ENCODE measurements at places on chromosomes 2 and 18.

DNA sequence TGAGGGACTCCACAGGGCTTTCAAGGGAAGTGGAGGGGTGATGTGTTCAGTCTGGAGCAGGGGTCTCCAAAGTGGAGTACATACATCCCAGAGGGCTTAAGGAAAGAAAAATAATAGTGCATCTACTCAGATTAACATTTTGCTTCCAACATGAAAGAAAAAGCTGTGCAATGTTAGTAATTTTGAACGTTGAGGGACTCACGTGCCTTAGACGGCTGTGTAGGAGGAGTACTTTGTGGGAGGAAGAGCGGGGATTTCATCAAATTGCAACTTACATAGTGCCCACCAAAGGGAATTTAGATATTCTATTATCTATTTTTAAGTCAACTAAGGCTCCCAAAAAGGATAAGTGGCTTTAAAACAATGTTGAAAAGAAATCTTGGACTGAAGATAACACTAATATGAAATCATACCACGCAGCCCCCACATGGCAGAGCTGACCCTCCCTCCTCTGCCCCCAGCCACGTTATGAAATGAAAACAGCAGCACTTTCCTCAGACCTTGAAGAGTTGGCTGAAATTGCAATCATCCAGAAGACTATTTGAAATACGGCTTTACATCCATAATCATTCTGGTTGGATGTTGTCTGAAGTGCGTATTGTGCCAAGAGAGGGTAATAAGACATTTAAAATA is 42.9 kb downstream of the MEX3C start:
- DNase-seq = no peak

DNA sequence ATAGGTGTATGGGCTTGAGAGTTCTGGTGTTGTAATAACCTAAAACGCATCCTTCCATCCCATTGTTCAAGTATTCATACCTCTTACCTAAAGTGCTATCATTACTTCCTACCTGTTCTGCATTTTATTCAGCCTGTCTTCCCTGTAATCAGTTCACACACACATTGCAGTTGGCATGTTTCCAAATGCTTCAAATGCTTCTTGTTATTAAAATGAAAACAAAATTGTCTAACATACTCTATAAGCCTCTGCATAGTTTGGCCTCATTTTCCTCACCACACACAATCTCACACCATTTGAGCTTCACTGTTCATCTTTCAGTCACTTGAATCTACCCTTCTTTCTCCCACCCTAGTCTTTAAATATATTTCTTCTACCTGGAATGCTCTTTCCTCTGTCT is 1178.2 kb upstream of the NRXN1 start:
- DNase-seq = no peak

DNA sequence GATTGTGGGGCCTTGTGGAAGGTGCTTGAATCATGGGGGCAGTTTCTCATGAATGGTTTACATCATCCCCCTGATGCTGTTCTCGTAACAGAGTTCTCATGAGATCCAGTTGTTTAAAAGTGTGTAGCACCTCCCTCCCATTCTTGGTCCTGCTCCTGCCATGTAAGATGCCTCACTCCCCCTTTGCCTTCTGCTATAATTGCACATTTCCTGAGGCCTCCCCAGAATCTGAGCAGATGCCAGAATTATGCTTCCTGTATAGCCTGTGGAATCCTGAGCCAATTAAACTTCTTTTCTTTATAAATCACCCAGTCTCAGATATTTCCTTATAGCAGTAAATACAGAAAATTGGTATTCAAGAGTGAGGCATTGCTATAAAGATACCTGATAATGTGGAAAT is 15.6 kb upstream of the WDR75 start:
- no peak for DNase-seq

DNA sequence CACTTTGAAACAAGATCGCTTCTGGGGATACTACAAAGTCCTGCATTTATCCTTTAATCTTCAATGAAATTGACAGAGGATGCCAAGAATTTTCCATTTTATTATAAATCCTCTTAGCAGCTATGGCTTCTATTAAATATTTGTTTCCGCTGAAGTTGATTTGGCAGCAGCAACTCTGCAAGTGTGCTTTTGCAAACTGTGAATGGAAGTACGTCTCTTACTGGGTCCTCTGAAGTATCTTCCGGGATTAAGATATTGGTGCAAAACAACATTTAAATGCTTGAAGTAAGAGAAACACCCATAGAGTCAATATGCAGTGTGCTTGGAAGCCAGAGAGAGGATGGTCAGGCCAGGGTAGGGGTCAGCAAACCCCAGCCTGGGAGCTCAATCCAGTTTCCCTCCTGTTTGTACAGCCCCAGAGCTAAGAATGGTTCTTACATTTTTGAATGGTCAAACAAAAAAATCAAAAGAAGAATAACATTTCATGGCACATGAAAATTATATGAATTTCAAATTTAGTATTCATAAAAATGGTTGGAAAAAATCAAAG is 13.6 kb downstream of the CCDC68 start:
- no peak for DNase-seq

DNA sequence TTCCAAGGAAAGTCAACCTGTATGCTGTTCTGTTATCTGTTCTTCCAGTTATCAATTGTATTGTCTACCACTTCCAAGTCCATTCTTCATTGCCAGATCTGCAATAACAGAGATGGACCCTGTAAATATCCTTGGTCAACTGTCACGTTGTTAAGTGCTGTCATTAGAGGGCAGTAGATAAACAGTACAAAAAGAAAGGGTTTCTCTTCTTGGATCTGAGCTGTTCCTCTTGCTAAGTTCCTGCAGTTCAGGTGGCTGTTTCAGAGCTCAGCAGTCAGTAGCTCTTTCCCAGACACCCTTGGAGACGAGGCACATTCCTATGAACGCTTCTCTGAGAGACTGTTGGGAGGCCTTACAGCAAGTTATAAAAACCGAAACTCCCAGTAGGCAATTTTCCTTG is 957.1 kb upstream of the CHAC2 start:
- no peak for DNase-seq

GRCh38 chr18:69617888-69618287 is 217.2 kb downstream of the DOK6 start:
- DNase-seq = no peak

DNA sequence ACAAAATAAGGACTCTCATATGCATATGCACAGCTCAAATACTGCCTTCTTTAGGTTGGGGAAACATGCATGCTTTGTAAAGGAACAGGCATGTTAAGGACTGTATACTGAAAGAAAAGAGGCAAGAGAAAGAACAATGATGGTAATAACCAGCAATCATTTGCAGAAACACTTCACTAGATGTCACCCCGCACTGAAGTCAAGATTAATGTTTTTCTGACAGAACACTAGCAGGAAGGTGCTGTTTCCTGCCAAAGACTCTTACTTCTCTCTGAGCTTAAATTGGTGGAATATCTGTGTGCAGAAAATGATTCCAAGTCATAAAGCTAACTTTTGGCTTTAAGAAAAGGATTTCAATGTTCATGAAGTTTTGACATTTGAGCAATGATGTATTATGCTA is 19.3 kb upstream of the CSRNP3 start:
- no peak for DNase-seq

DNA sequence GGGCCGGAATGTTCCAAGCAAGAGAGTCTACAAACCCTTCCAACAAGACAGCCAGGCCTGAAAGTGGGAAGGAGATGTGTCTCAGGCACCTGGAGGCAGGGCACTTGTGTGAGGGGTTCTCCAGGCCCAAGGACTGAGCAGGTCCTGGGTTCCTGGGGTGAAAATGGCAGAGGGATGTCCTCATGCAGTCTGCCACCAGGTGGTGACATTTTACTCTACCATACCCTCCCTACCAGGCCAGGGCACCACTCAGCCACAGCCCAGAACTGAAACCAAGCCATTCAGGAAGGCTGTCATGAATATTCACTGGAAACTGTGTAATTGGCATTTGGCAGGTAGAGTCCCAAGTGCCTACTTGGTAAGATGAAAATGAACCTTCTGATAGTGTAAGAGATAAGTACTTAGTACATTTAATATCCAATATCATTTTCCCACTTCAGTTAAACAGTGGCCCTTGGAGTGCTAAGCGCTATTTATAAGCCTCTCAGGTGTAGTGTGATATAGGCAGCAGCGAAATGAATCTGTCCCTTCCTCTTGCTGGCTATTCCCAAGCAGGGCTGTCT is 185.1 kb downstream of the MYO5B start:
- no peak for DNase-seq

DNA sequence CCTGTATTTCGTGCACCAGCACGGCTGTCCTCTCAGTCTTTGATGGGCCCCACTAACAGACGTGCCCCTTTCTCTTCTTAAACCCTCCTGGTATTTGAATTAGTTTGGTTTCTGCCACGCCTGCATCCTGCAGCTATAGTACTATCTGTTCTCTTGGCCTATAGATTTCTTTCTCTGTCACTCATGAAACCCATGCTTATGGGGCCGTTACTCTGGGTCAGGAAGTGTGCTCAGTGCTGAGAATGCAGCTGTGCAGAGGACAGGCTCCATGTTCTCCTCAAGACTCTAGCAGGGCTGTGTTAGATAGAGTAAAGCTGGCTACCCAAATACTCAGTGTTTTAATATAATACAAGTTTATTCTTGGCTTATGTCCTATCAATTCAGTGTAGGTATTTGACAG is 180.0 kb downstream of the INSIG2 start:
- DNase-seq = no peak

GRCh38 chr2:16130906-16131400 is 190.6 kb downstream of the MYCN start:
- DNase-seq = no peak

GRCh38 chr2:864501-865106 is 86.0 kb upstream of the SNTG2 start:
- DNase-seq = no peak

GRCh38 chr2:186060744-186061440 is 322.3 kb downstream of the FSIP2 start:
- no peak for DNase-seq

DNA sequence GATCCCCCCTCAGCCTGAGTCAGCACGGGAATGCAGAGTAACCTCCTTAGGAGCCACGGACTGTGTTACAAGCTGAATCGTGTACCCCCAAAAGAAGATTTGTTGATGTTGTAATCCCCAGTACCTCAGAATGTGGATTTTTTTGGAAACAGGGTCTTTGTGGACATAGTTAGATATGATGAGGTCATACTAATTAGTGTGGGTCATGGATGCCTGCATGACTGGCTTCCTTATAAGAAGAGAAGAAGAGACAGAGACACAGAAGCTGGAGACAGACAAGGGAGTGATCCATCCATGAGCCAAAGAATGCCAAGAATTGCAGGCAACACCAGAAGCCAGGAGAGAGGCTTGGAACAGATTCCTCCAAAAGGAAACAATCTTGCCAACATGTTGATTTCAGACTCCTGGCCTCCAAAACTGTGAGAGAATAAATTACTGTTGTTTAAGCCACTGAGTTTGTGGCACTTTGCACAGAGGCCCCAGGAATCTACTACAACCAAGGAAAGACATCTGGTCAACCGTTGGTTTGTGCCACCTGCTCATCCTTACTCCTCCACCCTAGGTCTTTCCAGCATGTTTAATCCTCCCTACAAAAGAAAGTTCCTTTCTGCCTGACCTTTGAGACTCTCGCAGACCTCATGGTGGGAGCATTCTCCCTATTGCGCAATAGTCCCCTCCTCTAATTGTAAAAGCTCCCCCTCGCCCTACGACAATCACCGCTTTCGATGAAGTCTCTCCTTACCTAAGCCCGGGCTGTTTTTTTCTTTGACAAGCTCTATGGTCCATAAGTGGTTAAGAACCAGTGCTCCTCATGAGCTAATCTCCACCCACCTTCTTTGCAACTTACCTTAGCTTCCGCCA is 91.6 kb downstream of the DNER start:
- DNase-seq = no peak

DNA sequence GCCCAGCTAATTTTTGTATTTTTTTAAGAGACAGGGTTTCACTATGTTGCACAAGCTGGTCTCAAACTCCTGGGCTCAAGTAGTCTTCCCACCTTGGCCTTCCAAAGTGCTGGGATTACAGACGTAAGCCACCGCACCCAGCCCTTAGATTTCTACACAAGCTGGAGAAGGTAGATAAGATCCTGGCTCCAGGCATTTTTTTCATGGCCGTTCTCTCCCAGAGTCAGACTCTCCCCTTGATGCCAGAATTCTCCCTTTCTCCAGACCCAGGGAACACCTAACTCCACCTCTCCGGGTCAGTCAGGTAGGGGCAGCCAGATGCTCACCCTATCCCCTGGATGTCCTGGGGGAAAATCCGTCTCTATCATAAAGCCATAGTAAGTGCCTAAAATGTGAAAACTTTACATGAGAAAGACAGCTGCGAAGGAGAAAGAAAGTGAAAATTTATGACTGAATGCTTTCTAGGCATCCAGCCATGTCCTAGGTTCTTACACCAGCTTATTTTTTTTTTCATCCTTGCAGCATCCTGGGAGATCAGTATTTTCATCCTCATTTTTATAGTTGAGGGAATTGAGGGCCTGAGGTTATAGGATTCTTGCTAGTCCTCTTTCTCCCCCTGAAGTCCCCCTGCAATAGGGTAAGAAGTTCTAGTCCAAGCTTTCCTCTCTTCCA is 16.3 kb downstream of the SIX3 start:
- DNase-seq = no peak

GRCh38 chr2:150570712-150571111 is 83.2 kb upstream of the RND3 start:
- no peak for DNase-seq

GRCh38 chr18:22214731-22215528 is 45.5 kb downstream of the GATA6 start:
- DNase-seq = no peak

DNA sequence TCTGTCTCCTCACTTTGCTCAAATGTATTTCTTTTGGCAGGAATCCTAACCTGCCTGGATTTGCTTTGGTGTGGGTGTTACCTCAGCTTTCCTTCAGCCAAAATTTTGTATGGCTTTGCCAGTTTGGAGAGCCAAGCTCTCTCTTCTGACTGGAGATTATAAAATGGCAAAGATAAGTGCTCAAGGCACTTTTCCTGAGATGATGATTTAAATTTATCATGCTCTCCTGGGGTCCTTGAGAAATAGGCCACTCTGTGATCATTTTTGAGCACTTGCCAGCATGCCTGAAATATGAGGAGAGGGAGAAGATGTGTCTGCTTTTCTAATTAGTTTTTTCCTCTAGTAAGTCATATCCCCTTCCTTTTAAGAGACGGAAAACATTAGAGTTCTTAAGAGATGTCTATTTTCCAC is 683.0 kb downstream of the SLC4A3 start:
- no peak for DNase-seq

DNA sequence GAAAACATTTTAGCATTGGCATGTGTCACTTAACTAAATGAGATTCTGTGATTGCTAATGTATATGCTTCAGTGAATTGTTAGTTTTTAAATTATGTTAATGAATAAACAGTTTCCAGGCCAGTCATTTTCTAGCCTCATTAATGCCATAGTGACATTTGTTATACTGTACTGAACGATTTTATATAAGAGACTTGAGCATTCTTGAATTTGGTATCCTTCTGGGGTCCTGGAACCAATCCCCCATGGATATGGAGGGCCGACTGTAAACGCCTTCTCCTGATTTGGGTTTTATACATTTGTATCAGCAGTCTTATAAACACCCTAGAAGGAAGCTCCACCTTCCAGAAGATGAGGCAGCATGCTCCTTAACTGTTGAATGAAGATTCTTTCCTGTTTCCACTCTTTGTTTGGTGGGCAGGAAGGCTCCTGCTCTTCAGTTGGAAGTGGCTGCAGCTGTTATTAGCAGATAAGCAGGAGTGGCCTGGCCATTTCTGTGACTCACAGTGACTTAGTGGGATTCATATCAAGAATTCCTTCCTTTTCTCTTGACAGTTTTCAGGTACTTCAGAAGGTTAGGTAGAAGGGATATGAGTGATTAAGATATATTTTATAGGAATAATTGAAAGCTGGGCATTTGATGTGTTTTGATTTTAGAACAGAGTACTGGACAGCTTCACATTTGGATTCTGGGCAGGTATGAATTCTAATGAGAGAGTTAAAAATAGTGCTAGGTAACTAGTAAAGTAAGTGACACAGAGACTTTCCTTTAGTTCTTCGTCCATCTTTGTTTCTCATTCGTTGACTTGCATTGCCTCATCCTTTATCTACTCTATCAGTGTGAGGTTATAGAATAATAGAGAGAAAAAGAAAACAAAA is 124.9 kb downstream of the PLCL1 start:
- DNase-seq = no peak
